ENCODE measurements at places on chromosomes 3 and 15.

DNA sequence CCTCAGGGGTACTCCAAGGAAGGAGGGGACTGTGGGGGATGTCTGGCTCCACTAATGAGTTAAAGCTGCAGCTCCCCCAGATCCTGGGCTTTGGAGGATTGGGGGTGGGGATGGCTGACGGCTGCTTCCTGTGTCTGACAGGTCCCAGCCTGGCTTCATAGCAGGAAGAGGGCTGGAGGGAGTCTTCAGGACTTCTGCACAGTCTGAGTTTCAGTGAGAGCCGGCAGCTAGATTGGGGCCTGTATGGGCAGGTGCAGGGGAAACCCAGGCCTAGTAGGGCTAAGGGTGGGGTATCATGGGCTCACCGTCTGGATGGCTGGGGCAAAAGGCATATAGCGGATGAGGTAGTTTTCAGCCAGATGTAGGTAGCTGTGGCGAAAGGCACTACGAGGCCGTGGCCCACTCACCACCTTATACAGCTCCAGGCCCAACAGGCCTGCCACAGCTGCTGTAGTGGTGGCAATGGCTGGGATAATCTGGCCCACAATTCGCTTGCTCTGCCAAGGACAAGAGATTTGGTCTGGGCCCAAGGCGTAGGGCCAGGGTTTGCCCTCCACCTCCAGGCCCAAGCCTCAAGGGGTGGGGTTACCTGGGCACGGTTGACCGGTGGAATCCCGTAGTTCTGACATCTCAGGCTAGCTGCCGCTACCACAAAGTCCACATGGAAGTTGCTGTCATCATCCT, 4.5 kb downstream of the INKA1 start:
- no peak for DNase-seq

DNA sequence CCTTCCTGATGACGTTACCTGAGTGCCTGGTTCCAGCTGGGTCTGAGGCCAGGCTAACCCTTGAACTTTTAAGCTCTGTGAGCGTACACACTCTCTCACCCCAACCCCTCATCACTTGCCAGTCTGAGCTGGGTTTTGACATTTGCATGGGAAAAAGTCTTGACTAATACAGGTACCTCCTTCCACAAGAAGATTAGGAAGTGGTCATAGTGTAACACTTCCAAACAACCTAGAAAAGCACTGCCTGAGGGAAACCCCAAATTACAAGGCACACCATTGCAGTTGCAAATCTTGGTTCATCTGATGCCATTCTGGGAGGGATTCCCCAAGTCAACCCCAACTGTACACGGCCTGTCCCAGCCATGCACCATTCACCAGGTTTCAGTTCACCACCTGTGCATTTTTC, 499.8 kb downstream of the FOXP1 start:
- no peak for DNase-seq

DNA sequence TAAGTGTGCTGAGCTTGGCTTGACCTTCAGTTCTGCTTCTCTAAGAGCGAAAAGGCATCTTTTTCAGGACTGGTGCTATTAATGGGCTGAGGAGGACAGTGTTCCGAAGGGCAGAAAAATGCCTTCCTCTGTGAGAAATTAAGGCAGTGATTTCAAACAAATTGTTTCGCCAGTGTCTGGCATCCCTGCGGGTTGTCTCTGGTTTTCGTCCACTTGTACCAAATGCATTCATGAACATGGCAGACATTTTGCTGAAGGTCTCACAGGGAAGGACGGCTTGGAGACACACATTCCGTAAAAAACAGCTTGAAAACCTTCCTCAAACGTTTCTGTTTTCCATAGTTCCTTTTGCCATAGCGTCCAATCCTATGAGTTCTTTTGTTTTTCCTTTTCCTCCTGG, 57.1 kb downstream of the CEMIP start:
- no peak for DNase-seq

DNA sequence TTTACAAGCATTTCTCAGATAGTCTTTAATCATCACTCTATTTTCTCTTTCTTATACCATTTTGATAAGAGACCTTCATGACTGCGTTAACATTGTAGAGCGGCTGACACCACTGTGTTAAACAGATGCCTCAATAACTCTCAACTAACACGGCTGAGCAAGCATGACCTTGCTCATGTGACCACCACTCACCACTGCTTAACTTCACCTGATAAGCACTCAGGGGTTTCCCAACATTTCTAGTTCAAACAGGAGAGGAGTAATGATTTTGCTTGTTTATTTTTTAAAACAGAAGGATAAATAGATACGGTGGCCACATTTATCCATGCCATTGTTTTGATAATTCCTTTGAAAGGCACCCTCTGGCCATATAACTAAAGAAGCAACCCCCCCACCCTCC, 37.7 kb upstream of the TMEM45A start:
- no peak for DNase-seq

DNA sequence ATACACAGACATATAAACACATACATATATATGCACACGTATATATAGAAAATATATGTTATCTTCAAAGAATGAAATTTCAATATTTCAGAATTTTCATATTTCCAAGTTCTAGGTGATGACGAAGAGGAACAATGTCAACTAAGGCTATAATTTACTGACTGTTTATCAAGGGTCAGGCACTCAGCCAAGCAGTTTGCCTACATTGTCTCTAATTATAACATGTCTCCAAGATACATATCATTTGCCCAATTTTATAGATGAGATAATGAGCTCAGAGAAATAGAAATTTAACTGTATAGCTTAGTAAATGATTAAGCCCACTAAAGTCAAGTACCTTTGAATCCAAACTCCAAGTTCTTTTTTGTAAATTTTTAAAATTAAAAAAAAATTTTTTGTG, 99.9 kb upstream of the PLSCR4 start:
- DNase-seq = no peak

- no peak for DNase-seq
Observed at GRCh38 chr3:156359368-156359767, 195.5 kb downstream of the SSR3 start.

GRCh38 chr15:85897207-85897894, 102.6 kb upstream of the KLHL25 start:
- no peak for DNase-seq

DNA sequence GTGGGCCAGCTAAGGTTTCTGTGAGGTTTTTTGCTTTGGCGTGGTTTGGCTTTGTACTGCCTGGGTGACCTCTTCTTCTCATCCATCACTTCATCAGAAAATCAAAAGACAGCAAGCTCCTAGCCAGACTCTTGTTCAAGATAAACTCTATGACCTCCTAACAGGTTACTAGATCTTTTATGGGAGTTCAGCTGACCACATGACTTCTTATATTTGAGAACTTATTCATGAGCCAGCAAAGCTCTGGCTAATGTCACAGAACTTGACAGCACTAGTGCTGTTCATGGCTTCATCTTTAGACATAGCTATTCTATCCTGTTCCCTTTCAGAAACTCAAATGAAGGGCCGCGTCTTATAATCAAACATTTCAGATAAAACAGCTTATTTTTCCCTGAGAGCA, 527.1 kb upstream of the GOLIM4 start:
- no peak for DNase-seq

DNA sequence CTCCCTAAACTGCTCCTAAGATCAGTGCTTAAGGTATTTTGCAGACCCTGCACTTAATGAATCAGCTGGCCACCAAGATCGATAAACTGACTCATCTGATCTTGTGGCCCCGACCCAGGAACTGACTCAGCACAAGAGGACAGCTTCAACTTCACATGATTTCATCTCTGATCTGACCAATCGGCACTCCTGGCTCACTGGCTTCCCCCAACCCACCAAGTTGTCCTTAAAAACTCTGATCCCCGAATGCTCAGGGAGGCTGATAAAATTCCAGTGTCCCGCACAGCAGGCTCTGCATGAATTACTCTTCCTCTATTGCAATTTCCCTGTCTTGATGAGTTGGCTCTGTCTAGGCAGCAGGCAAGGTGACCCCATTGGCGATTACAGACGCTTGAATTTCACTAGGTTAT, 13.5 kb downstream of the HTR3E start:
- no peak for DNase-seq

DNA sequence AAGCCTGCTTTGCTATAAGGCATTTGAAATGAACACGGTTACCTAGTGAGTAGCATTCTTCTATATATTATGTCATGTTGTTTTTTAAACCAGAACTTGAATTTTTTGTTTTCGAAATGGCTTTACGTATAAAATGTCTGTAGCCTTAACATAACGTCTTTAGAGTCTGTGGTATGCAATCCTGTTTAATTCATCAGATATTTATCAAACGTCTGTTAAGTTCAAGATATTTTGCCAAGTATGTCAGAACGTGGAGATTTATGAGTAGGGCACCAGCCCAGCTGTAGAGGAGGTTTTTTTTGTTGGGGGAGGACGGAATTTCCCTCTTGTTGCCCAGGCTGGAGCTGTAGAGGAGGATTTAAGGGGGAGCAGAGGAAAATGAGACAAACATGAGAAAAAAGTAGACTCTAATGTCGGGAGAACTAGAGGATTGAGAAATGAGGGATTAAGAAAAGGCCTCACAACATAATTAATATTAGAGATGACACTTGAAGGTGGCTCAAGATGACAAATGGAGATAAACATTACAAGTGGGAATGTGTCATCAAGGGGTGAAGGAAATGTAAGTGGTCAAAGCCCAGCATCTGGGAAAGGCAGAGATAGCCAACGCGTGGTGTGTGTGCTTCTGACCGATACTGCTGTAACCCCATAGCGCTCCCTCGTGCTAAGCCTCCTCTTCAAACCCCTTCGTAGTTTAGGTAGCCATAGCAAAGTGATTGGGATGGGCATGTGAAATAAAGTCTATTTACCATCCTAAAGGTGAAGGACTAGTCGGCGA, 154.0 kb upstream of the GOLGA6L4 start:
- no peak for DNase-seq

GRCh38 chr3:144942093-144942837, 970.6 kb downstream of the DIPK2A start:
- DNase-seq = no peak
